ENCODE measurements at places on chromosomes 6 and 20.

GRCh38 chr20:16392346-16392745 lies 180.9 kb downstream of the KIF16B start:
- DNase-seq: no peak

GRCh38 chr6:44650947-44651346 lies 263.4 kb downstream of the CDC5L start:
- no peak for DNase-seq

GRCh38 chr6:98929498-98930060 lies 18.2 kb downstream of the FBXL4 start:
- DNase-seq: no peak

- DNase-seq: no peak
Observed at GRCh38 chr20:45044601-45045000, 56.3 kb downstream of the KCNS1 start.

- peak; percentile 37 for DNase-seq
Observed at GRCh38 chr6:132410830-132411229, 9.6 kb upstream of the MOXD1 start.

DNA sequence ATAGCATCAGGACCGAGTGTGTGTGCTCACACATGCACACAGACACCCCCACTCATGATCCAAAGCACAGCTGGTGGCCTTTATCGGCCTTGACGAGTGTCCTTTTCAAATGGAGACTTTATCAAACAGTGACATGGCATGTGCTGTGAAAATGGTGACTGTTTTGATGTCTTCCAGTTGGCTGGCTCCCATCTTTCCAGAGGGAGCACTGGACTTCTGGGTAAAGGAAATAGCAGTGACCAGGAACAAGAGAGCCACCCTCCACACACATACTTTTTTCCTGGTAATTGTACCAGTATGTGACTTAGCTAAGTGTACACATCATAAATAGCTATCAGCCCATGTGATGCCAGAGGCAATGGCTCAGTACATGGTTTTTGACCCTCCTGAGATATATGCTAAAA lies 52.7 kb downstream of the ZDHHC14 start:
- DNase-seq: no peak

- no peak for DNase-seq
Observed at GRCh38 chr6:45949256-45949655, 66.4 kb downstream of the CLIC5 start.

- DNase-seq: no peak
Observed at GRCh38 chr20:17610566-17611289, 40.9 kb downstream of the DSTN start.

DNA sequence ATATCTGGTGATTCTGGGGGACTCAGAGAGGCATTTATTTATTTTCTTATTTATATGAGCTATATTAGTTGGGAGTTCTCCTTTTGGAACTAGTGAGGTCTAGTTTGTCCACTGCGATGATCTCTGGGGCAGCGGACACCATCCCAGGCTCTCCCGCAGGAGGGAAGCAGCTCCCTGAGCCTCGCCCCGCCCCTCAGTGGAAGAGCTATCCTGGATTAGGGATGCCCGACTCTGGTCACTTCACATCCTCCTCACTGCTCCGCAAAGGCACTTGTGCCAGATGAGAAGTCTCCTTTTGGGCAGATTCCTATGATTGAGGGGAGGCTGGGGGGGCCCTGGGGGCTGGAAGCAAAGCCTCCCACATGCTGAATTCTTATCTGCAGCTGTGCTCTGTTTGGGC lies 3.6 kb upstream of the MAS1 start:
- no peak for DNase-seq

DNA sequence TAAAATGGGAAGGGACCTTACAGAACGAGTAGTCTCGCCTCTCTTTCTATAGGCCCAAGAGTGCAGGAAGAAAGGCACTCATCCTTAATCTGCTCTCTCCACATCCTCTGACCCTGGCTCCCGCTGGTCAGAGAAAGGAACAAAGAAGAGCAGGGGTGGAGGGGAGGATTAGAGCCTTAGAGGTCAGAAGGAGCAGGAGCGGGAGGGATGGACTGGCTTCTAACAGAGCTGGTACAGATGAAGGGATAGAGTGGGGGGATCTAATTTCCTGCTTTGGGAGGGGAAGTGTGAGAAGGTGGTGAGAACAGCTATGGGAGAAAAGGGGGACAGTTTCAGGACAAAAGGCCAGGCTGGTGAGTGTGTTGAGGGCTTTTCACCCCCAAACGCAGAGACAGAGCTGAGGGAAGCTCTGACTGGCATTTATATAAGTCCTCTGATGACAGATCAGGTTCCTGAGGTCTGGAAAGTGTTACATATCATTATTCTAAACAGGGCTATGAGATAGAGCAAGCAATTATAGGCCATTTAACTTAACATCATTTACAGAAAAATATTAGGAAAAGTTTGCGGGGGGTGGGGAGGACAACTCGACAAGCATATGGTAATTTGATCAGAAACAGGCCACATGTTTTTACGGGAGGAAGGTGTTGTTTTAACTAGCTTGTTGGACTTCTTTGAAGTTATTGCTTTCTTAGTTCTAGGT lies 111.1 kb downstream of the FOXC1 start:
- no peak for DNase-seq

DNA sequence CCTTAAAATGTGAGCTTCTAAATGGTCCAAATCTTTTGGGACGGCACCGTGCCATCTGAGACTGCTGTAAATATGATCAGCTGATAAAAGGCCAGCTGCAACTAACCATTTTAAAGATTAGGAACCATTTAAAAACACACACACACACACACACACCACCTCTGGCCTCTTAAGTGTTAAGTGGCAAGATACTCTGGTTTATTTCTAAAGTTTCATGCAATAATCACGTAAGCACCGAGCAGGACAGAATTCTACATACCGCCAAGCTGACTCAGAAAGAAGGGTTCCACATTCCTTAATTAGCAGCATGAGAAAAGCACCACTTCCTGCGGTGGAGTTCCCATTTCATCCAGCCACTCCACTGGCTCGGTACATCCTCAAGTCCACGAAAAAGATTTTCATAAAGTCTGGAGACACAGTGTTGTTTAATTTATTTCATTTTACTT lies 17.8 kb upstream of the ZNF217 start:
- DNase-seq: peak; percentile 70

GRCh38 chr20:36149469-36149868 lies 5.1 kb upstream of the EPB41L1 start:
- DNase-seq: no peak

DNA sequence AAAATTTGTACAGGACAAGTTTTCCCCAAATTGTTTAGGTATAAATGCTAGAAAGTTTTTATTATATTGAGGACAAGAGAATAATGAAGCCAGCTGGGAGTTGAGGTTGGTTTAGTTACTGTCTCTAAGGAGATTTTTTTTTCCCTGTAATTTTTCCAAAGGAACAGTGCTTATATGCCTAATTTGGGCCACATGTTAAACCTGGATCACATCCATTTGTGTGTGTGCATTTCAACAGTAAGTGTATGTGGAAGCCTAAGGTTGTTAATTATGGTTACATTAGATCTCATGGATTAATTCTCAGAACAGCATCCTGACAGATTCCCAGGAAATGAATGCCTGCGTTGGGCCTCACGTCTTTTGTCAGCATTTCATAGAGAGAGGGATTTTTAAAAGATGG lies 4.5 kb downstream of the IGF2R start:
- no peak for DNase-seq

DNA sequence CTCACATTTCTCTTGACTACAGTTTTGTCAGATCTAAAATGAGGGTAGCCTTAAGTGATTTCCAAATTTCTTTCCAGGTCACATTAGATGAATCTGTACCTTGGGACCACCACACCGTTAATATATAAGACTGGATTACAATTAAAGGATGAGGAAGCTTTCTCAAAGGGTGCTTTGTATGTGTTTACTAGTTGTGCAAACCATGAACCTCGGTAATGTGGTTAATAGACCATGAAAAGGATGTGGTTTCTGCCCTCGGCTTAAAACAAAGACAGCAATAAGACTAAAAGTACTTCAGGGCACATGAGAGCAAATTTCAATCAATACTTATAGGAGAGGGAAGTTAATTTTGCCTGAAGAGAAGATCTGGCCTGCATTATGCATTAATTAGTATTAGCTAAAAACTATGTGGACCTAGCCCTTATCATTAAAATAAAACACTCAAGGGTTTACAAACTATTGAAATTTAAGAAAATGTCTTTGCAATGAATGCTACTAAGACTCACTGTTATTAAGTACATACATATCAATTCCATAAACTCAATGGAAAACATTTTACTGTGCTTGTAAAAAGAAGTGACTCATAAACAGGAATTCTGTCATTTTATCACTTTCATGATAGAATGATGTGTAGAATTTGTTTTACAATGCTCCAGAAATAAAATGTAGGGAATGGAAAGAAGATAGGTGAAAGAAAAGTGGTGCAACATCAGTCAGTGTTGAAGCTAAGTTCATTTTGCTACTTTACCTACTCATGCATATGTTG lies 936 bp upstream of the TMX4 start:
- DNase-seq: peak; percentile 92

- no peak for DNase-seq
Observed at GRCh38 chr20:6562111-6562510, 205.4 kb upstream of the BMP2 start.

- DNase-seq: no peak
Observed at GRCh38 chr20:53567379-53567917, 26.2 kb downstream of the ZNF217 start.

DNA sequence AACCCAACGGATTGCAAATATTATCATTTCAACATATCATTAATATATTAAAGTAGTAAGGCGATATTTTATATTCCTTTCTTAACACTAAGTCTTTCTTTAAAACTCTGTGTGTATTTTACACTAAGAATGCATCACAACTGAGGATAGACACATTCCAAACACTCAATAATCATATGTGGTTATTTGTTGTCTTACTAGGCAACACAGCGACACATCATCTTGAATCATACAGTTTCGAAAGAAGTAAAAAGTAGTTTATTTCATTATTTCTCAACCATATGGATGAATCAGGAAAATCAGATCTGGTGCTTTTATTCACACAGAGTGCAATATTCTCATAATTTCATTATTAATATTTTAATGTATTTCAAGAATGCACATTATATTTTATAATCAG lies 662.4 kb downstream of the EPHA7 start:
- no peak for DNase-seq

GRCh38 chr6:30136570-30137286 lies 788 bp downstream of the TRIM40 start:
- DNase-seq: peak; percentile 23

DNA sequence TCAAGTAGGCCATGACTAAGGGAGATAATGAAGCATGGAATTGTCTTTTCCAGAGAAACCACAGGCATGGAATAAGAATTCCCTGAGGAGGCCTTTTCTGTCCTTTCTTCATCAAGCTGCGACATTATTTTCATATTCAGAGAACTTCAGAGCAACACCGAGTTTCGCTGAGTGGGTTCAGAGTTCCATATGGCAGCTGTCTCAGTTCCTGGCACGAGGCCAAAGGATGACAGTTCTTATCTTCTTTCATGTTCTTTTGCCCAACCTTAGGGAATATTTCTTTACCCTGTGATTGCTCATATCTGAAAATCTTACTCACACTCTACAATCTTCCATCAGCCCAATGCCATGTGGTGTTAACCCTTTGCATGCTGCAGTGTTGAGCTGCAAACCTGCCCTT lies 135.3 kb upstream of the BMP2 start:
- peak; percentile 33 for DNase-seq

DNA sequence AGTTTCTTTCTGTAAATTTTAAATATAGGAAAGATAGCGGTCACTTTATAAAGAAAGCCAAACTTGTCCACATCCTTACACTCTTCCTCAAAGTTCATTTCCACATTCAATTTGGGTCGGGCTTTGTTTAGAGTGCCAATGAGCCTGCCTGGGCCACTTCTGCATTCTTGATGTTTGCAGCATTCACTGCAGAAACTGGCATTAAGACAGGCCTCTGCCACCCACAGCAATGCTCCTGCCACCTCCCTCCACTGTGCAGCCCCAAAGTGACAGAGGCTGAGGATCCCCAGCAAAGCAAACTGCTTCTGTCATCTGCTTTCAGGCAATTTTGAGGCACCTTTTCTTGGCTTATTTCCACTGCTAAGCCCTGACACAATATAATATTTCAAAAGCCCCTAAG lies 61.2 kb downstream of the TNFAIP3 start:
- peak; percentile 85 for DNase-seq

DNA sequence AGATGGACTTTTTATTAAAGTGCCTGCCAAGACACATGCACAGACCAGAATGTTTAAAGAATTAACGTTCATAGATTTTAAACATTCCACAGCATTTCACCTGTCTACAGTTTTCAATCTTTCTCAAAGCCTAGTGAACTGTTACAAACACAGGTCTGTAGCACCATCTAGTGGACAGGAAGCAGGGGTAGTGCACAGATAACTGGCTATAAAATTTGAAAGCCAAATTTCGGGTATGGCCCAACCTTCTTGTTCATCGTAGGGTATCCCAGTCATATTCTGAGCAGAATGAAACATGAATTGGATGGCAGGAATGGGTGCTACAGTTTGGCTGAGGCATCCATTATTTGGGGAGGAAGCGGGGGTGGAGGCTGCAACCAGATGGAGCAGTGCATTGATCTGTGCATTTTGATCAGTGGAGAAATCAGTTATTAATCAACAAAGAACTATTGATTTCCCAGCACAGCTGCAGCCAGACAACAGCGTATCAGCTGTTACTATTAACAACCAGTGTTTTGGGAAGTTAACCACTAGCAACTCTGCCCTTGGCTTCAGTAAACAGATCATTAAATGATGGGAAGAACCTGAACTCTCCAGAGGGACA lies 56.1 kb upstream of the B3GAT2 start:
- DNase-seq: peak; percentile 71
